ENCODE measurements at places on chromosomes 6 and 20.

GRCh38 chr6:154234019-154234772 is 122.4 kb downstream of the IPCEF1 start:
- no peak for DNase-seq

GRCh38 chr6:139369568-139370282 is 4.7 kb downstream of the CITED2 start:
- DNase-seq, result peak; percentile 96

- DNase-seq, result peak; percentile 43
Measured at GRCh38 chr6:151379933-151380847, 11.2 kb downstream of the ZBTB2 start.

- peak; percentile 49 for DNase-seq
Measured at GRCh38 chr6:46420921-46421638, 70.2 kb downstream of the RCAN2 start.

- no peak for DNase-seq
Measured at GRCh38 chr6:43689421-43689820, 1.8 kb upstream of the MRPS18A start.
